Activated CD4-positive, alpha-beta T cell treated with anti-CD3 and anti-CD28 coated beads, Interleukin-2, amount 10 ng/mL, durations not matched to agents 7 days and 5 days (primary cell): ENCODE measurements at places on chromosomes 13 and 19.

GRCh38 chr13:73090823-73091187, 32.0 kb downstream of the KLF5 start:
- no peak for DNase-seq

- DNase-seq = no peak
Observed at GRCh38 chr13:53135301-53135700, 106.7 kb downstream of the OLFM4 start.

DNA sequence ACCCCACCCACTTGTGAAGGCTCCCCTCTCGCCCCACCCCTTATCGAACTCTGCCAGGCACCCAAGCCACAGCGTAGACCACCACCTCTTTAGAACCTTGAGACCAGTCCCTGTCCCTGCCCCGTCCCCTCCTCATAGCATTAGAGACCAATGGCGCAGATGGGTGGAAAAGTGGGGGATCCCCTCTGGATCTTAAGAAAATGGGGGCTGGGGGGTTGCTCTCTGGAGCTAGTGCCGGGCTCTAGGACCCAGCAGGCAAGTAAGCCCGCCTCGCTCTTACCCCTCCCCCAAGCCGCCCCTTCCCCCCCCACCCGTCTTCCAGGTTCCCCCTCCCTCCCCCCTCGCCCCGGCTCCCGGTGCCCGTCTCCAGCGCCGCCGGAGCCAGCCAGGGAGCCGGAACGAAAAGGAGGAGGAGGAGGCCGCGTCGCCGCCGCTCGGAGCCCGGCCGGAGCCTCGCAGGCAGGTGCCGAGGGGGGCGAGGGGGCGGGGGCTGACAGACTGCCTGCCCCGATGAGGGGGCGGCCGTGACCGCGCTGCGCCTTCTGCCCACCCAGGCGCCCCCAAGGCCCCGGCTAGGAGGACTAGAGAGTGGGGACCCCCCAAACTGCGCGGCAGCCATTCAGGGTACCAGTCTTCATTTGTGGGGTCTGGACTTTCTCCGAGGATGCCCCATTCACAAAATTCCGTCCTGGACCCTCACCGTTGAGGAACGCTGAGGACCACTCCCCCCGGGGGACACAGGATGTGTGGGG, at the start of gene SPRED3:
SPRED3 (plus strand) TSS at position 349 of the 752 bp plus-strand sequence. CDS start 1,606 bp downstream, outside the sequence.
- no peak for DNase-seq

DNA sequence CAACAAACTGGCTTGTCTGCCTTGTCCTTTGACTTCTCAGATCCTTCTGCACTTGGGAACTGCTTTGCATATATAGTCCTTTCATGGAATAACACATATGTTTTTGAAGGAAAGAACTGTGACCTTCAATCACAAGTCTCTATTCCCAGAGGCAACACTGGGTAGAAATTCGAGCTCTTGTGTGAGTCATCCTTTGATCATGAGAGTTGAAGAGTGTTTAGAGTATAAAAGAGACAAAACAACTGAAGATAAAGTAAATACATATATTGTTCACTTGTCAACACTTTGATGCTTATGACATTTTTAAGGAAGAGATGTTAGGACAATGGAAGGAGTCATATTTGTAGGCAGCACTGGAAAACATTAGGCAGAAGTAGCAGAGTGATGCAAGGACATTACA, 5.2 kb upstream of the OR7A5 start:
- DNase-seq = no peak

DNA sequence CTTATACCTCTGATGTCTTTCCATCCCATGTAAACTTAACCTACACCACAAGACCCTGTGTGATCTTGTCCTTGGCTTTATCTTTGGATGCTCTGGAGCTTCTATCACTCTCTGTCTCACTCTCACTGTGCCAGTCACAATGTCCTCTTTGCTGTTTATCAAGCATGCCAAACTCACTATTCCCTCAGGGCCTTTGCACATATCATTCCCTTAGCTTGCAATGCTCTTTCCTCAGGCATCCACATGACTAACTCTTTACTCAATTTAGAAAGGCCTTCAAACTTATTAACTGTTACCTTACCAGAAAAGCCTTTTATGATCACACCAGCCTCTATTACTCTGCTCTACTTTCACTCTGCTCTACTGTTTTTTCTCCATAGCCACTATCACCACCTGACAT, 354.1 kb downstream of the RFC3 start:
- no peak for DNase-seq

GRCh38 chr13:38180670-38181069, 169.0 kb upstream of the UFM1 start:
- DNase-seq = no peak

- DNase-seq = no peak
Observed at GRCh38 chr13:63741029-63741813, 2325.6 kb upstream of the PCDH20 start.

DNA sequence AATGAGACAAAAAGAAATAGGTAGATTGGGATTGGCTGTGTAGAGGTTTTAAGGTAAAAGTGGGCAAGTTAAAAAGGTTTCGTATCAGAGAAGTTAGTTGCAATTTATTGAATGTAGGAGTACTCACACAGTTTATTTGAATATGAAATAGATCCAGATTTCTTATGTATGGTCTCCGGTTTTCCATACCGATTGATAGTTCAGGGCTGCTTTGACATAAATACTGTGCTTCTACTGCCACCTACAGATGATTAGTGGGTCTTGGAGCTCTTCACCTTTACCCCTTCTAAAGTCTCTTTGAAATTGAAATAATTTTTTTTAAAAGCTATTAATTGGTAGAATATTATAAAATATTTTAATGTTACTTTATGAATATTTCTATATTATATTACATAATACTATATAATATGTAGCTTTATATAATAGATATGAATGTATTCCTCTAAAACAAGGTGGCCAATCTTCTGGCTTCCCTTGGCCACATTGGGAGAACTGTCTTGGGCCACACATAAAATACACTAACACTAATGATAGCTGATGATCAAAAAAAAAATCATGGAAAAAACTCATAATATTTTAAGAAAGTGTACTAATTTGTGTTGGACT, 7.7 kb upstream of the GPR18 start:
- DNase-seq = peak; percentile 48

DNA sequence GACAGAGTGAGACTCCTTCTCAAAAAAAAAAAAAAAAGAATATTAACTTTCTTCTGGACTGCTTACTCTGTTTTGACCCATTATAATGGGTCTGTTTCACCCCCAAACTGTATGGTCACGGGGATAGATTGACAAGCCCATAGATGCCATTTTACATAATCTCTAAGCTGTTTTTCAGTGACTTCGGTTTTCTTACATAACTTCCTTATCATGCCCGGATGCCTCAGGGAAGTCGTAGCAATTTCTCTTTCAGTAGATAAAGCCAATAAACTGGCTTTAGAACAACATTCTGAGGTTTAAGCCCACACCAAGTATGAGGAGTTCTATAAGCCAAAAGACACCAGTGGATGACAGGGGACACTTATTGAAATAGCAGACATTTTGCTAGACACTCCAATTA, 5.9 kb upstream of the ZNF254 start:
- DNase-seq = no peak

DNA sequence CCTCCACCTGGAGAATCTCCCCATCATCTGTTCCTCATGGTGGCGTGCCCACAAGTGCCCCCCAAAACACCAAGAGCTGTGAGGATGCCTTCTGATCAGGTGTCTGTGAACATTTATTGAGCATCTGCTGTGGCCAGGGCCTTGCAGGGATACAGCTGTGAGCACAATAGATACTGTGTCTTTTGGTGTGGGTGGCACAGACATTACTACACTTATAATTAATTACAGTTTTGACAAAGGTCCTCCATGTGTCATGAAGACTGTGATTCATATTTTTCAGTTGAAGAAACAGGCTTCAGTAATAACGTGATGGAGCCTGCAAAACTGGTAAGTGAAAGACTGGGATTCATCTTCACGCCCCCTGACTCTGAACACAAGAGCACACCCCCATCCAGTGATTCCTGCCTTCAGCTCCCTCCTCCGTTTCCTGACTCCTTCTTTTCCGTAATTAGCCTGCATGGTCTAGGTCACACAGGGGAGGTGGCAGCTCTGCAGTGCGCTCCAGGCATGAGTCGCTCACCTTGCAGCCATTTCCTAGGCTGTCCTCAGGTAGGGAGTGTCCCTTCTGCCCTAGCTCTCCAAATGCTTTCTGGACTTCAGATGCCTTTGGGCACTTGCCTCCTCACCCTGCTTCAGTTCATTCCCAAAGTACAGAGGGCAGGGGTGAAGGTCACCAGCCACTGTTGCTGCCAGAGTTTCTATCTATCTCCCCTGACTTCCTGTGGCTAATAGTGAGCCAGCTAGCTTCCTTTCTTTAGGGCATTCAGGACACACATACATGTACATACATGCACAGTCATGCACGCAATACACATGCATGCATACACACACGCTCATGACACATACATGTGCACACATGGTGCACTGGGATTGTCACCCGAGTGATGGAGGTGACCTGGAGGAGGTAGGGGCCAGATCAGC, 66.5 kb downstream of the SIAH3 start:
- no peak for DNase-seq

- no peak for DNase-seq
Observed at GRCh38 chr19:55705972-55706371, 30.9 kb downstream of the EPN1 start.

DNA sequence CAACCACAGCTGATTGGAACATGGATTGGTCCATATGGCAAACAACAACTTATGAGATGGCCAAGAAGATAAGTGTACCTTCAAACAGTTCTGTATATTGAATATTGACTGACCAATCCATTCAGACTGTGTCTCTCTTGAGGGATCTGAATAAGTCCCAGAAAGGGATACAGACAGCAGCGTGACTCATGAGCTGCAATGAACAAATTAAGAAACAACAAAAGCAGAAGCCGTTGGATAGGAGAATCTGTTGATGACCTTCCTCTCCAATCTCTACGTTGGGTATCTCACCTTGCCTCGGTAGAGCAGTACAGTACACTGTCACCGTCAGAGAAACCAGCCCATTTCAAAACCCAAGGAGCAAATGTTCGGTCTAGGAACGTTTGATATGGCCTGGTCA, 21.3 kb downstream of the MBD3L2B start:
- no peak for DNase-seq

DNA sequence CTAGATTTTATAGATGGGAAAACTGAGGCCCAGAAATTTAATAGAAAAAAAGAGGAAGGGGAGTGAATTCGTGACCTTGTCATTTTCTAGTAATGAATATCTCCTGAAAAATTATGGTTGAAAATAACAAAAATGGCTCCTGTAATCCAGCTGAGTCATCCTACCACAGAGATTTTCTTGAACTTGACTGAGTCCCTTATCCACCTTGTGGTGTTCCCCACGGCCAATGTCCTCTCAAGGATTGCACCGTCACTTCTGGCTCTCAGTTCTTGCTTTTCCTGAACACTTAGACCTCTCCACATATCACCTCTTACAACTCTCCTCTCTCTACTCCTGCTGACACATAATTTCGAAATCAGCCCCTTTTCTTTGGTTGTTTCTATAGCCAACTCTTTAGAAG, 1.2 kb upstream of the KATNAL1 start:
- no peak for DNase-seq

DNA sequence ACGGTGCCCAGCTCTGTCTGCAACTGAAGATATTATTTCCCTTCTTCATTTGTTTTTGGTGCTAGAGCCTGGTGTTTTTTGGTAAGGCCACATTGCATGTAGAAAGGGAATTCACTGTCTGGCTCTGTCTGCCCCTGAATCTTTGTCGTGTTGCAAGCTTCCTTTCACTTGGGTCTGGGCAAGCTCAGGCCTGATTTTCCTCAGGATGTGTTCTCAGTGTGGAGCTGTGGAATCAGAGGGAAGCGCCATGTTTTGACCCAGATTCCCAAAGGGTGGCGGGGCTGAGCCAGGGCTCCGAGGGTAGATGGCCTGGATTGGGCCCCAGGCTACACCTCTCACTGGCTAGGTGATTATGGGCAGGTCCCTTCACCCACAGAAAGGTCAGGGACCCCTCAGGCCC, 8.6 kb downstream of the PRKCSH start:
- no peak for DNase-seq

DNA sequence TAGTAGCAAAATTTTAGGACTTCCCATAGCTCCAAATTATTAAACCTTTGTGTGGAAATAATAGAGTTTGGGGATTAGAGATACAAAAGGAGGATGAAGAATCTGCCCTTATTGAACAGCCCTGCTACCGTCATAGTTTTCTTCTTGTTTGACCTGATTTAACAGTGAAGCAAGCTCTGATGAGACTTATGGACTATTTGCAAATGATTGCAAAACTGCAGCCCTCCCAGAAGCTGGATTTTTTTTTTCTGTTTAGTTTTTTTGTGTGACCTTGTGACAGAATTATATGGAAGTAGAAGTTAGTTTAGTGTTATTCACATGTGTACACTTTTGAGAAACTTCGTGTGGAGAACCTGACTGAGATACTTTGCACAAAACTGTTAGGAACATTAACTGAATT, 267.8 kb downstream of the KCNRG start:
- DNase-seq = no peak

- peak; percentile 69 for DNase-seq
Observed at GRCh38 chr19:40165362-40165937, 25.8 kb upstream of the MAP3K10 start.

DNA sequence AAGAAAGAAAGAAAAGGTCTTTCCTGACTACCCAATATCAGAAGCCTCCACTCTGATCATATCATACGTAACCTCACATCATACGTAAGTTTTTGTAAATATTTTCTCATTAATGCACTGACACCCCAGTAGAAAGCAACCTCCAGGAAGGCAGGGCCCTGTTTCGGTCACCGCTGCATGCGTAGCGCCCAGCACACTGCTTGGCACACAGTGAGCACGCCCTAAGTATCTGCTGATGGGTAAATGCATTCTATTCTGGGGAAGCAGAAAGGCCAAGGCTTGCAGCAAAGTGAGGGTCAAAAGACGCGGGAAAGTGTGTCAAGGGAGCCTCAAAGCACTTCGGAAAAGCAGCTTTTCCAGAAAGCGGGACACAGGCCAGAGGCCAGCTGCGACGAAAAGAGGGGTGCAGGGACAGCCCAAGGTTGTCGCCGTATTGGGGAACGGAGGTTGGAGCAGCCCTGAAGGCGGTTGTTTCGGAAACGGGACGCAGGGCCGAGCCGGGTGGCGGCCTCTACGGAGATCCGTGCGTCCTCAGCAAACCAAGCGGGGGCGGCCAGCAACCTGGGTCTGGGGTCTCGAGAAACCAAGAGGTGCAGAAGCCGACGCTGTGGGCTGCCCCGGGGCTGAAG, 463 bp downstream of the SUGP1 start:
- no peak for DNase-seq

DNA sequence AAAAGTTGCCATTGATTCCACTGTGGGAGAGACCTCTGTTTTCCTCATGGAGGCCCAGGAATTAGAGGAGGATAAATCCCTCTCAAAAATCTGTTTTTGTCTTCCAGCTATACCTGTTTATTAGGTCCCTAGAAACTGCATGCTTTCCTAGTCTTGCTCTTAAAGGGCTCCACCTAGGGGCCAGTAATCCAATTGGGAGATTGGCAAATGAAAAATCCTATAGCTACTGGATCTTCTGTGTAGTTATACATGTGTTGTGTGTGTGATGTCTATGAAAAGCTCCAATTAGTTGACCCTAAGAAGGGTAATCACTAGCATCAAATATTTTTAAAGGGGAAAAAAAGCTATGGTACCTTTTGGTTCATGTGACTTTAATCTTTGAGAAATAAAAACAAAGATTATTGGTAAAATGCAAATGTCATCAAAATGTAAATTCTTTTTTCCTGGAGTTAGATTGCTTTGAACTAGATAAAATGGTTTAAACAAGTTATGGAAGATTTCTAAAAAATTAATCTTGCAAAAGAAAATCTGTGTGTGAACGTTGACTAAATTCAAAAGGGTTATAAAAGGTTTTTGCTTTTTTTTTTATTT, 63.4 kb upstream of the C1QTNF9B start:
- peak; percentile 34 for DNase-seq

- no peak for DNase-seq
Observed at GRCh38 chr19:1211494-1212234, 6.1 kb downstream of the STK11 start.

GRCh38 chr13:109792416-109793059, 6.2 kb upstream of the IRS2 start:
- no peak for DNase-seq
